ENCODE measurements at places on chromosomes 11 and 22.

DNA sequence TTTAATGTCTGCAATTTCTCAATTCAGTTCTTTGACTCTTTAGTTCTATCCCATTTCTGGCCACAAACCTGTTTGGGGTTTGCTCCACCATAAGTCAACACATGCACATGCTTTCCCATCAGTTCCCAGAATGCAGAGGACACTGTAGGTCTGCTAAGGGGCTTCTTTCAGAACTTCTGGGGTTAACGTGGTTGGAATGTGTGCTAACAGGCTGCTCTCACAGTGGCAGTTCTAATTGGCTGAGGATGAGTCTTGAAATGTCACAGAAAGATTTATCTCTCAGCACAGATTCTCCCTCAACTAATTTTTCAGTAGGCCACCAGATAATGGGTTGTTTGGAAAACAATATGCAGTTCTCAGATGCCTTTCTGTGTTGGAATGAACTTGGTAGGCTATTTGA lies 703.4 kb downstream of the NTM start:
- DNase-seq = no peak

- DNase-seq = no peak
These were observed 4.1 kb upstream of the UBE2L6 start for GRCh38 chr11:57571606-57572005.

- DNase-seq = no peak
These were observed 14.2 kb downstream of the CERK start for GRCh38 chr22:46723882-46724281.

GRCh38 chr11:1532014-1532586 lies 40.0 kb downstream of the DUSP8 start:
- DNase-seq = peak; percentile 44

DNA sequence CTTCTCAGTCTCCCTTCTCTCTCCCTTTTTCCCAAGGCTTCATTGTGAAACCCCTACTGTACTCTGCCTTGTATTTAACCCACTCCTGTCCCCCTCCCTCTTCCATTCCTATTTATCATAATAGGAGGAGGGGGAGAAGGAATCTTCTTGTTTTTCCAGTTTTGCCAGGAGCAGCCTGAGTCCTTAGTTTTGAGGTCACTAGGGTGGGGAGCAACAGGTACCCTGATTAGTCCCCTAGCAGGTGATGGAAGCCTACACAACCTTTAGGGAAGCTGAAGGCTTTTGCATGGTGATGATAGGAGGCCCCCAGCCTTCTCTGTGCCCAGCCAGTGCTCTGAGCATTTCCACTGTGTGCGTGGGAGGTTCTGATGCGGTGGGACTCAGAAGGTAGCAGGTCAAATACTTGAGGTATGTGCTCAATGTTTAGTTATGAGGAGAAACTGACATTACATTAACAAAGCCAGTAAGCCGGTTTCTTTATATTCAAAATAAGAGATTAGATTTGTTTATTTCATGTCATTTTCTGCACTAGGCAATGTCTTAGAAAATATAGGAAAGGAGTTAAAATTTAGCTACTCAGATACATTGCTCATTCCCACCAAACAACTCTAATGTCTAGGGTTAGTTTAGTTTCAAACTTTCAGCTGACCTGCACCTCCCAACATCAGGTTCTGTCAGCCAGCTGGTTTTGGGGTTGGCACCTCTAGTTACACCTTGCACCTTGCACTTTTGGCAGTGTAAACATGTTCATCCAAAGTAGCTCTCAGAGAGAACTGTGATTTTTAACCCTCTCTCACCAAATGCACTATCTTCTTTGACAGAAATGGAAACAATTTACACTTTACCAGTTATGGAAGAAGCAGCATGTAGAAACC lies 26.0 kb downstream of the PARVA start:
- no peak for DNase-seq

- DNase-seq = no peak
These were observed 248.0 kb downstream of the ST3GAL4 start for GRCh38 chr11:126603486-126603885.

GRCh38 chr22:28791841-28792490 lies 8.4 kb downstream of the XBP1 start:
- no peak for DNase-seq

DNA sequence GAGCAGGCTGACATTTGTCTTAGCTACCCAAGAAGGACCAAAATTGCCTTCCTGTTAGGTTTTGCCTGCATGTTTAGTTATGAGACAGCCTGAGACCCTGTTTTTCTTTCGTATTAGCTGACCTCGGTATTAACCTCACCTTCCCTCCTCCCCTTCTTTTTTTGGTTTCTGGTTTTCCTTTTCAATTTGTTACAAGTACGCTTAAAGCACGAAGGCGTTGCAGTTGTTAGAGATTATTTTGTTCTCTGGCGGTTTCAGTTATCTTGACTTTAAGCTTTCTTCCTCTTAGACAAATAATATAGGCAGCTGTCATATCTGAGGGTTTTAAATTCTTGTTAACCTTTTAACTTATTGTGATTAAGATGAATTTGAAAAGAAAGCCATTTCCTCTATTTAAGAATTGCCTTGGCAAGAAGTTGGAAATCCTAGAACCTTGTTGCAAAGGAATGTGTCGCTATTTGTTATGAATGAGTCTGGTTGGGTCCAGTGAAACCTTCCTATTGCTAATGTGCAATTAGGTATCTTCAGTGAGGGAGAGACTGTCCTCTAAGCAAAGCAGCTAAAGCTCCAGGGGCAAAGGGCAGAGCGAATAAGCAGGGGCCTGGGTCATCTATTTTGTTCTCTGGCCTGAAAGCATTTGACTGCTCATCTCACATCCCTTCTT lies 45.7 kb downstream of the PACS1 start:
- no peak for DNase-seq

DNA sequence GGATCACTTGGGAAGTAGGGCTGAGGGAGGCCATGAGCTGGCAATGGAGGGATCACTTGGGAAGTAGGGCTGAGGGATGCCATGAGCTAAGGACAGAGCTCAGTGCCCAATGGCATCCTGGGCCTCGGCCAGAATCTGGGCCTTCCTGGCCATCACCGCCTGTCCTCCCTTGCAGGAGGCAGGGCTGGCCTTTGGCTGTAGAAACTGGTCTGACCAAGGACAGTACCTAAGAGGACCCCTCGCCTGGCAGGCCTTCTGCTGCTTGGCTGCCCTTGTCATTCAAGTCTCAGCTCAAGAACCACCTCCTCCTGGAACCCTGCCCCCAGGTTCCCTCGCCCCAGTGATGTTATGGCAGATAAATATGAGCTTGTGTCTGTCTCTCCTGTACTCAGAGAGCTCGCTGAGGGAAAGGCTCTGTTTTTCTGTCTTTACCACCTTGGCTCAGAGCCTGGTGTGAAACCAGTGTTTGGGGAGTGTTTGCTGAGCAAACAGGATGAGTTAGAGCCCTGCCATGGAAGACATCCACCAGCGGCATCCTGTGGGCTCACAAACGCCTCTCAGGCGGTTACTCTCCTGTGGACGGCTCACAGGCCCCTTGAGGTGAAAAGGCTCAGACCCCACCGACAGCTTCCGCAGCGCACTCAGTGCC lies 19.3 kb upstream of the RASL10A start:
- DNase-seq = no peak

DNA sequence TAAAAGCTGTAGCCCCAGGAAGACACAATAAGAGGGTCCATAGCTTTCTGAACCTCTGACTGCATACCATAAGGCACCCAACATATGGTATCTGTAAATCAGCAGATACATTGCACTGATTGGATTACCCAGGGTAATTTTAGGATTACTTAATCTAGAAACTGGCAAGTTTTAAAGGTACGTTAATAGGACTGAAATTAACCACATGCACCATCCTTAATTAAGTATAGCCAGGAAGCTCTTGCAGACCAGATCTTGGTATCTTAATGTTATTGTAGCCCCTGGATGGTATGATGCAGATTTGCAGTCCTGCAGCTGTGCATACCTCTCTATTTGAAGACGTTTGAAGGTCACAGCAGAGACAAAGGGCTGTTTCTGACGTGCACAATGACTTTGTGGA lies 72.8 kb downstream of the ARHGAP42 start:
- no peak for DNase-seq

GRCh38 chr11:131662317-131662972 lies 292.0 kb downstream of the NTM start:
- DNase-seq = no peak

- DNase-seq = no peak
These were observed 440 bp upstream of the SLC25A45 start for GRCh38 chr11:65382804-65383368.

DNA sequence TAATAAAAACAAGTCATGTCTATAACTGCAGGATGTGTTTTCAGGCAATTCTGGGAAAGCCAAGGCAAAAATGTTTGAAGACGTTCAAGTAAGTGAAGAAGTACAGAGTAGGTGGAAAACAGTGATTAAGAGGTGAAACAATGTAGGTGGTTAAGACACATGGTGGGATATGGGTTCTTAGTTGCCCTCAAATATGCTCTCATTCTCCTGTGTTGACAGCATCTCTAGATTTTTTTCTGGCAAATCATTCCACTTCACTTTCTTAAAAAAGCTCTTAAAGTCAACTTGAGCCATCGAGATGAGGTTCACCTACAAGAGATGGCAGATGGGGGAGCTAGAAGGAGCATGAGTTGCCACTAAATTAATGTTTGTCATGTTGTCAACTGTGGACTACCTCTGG lies 1041.0 kb upstream of the CNTN5 start:
- DNase-seq = no peak

DNA sequence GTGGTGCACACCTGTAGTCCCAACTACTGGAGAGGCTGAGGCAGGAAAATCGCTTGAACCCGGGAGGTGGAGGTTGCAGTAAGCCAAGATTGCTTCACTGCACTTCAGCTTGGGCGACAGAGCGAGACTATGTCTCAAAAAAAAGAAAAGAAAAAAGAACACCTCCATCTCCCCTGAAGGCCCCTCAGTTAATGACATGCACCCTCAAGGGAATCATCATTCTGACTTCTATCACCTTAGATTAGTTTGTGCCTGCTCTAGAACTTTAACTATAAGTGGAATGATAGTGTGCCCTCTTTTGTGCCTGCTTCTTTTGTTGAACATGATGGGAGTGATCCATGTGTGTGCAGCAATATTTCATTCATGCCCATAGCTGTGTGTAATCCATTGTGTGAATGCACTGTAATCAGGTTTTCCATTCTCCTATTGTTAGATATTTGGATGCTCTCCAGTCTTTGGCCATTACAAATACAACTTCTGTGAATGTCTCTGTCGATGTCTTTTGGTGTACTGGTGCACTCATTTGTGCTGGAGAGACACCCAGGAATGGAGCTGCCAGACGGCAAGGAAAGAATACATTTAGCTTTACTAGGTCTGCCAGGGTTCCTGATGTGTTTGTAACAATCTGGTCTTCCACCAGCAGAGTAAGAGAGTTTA lies 883 bp upstream of the VPREB3 start:
- DNase-seq = no peak

- peak; percentile 86 for DNase-seq
These were observed 21.6 kb upstream of the C11orf96 start for GRCh38 chr11:43920598-43921419.

DNA sequence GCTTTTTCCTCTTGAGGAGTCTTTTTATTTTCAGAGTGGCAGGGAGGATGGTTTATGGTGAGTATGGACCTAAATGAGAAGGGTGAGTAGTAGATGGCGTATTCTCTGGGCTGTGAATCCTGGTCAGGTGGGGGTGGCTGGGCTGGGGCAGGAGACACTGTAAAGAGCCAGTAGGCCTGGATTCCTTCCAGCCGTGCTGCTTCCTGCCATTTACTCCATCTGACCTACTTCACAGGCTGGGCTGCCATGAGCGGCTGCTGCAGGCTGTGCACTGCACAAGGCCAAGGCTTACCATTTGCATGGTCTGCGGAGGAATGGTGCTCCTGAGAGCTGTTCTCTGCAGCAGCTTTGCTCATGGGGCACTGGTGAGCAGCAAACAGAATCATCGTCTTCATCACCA lies 297.6 kb downstream of the KIRREL3 start:
- no peak for DNase-seq

DNA sequence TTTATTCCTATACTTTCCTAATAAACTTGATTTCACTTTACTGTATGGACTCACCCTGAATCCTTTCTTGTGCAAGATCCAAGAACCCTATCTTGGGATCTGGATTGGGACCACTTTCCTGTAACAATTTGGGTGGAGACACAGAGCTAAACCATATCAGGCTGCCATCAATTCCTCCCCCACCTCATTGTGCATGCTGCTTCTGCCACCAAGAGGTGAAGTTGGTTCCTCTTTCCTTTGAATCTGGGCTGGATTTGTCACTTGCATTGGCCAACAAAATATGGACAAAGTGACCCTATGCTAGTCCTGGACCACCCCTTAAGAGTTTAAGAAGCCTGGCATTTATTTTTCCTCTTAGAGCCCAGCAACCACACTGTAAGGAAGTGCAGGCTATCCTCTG lies 39.4 kb upstream of the CEP295 start:
- no peak for DNase-seq

DNA sequence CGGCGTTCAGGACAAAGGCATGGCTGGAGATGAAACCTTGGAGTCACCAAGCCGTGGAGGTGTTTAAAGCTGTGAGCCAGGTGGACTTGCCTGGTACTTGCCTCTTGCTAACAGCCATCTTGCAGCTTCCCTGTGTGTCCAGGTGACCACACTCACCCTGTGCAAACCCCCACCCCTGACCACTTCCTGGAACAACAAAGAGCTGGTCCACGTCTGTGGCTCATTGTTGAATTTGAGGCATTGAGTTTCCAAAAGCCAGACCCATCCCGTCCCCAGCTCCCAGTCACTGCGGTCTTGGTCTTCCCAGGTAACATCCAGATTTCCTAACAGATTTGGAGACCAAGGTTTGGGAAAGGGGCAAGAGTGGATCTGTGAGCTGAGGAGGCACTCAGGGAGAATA lies 18.5 kb downstream of the DHCR7 start:
- no peak for DNase-seq

DNA sequence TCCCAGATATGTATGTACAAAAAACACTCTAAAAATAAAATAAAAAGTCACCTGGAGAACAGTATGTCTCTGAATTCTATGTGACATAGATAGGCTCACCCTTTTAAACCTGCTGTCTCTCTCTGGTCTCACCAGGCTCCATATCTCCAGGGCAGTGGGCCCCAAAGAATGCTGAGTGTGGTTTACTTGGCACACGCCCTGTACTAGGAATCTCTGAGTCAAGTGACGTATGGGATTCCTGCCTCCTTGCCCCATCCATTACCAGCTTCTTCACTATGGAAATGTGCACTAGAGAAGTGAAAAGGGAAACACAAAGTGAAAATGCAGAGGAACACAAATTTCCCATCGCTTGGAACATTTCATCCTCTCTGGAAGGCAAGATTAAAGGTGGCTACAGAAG lies 722.2 kb upstream of the TENM4 start:
- no peak for DNase-seq

GRCh38 chr22:38298312-38299005 lies 18.8 kb downstream of the CSNK1E start:
- DNase-seq = no peak

GRCh38 chr11:70547386-70547785 lies 149.1 kb downstream of the CTTN start:
- no peak for DNase-seq

DNA sequence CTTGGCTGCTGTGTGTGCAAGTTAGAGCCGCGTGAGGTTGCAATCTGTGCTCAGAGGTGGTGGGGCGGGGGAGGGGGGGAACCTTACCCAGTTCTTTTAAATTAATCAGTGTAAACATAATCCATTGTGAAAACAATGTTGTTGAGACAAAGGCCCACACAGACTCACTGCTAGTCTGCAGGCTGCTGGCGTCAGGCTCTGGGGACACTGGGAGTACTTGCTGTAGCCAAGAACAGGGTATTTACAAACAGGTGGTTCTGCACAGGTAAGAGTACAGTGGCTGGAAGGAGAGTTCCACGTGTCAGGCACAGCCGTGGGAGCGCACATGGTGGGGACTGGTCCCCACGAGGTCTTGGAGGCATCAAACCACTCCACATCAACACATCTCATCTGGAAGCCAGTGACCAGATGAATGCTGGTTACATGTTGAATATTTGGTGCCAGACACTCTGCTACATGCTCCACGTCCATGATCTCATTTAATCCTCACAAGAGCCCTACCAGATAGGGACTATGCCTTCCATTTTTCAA lies 27.4 kb downstream of the SCUBE1 start:
- no peak for DNase-seq
